ENCODE measurements at places on chromosomes 4 and X.

DNA sequence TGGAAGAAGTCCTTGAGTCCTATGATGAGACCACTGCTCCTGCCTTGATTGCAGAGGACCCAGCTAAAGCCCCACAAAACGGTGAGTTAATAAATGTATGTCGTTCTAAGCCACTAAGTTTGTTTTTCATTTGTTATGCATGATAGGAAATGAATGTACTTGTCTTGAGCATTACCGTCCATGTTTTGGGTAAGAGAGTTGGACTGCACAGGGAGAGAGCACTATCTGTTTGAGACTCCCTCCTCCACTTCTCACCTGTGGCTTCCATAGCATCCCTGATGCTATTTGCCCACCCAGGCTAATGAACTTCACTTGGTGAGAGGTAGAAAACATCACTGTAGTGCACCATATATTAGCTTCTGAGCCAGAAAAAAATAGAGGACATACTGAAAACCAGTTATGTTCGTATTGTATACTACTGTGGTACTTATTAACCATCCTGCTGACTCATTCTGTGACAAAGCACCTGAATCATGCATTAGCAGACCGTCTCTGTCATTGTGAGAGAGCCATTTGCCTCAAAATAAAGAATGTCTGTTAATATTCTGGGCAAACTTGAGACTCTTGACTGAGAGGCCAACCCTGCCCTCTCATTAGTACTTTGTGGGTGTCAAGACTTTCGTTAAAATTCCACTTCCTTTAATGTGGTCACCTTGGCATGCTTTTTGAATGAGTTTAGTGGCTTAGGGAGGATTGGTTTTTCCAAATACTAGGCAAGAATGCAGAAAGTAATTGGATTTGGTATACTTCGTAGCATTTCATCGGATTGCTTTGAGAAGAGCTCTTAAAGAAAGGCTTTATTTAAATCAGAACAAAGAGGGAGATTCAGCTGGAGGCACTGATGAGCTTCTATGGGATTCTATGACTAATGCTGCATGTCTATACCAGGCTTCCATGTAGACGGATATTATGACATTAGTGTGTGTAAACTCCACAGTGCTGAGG, 99.3 kb upstream of the GRPR start:
- no peak for DNase-seq

- DNase-seq = no peak
Observed at GRCh38 chr4:152784490-152785350, 5.0 kb downstream of the ARFIP1 start.

- DNase-seq = no peak
Observed at GRCh38 chrX:53072418-53073114, 9.6 kb upstream of the TSPYL2 start.

DNA sequence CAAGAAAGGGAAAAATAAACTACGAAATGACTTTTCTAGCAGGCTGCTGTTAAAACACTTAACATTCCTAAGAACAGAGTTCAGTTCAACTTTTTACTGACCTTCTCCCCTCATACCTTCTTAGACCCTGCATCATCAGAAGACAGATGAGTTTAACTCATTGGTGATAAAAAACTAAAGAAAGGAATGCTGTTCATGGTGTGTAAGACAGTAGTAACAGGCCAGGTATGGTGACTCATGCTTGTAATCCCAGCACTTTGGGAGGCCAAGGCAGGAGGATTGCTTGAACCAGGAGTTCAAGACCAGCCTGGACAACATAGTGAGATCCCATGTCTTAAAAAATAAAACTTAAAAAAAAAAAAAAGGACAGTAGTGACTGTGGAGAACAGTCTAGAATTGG, 16.2 kb downstream of the RBM47 start:
- DNase-seq = no peak

DNA sequence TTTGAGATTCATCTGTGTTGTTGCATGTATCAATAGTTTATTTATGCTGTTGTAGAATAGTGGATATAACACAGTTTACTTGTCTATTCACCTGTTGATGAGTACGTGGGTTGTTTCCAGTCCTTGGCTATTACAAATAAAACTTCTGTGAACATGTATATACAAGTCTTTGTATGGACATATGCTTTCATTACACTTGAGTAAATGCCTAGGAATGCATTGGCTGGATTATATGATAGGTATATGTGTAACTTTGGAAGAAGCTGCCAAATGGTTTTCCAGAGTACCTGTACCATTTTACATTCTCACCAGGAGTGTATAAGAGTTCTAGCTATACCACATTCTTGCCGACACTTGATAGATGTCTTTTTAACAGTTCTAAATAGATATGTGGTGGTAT, 16.5 kb downstream of the ART3 start:
- no peak for DNase-seq

DNA sequence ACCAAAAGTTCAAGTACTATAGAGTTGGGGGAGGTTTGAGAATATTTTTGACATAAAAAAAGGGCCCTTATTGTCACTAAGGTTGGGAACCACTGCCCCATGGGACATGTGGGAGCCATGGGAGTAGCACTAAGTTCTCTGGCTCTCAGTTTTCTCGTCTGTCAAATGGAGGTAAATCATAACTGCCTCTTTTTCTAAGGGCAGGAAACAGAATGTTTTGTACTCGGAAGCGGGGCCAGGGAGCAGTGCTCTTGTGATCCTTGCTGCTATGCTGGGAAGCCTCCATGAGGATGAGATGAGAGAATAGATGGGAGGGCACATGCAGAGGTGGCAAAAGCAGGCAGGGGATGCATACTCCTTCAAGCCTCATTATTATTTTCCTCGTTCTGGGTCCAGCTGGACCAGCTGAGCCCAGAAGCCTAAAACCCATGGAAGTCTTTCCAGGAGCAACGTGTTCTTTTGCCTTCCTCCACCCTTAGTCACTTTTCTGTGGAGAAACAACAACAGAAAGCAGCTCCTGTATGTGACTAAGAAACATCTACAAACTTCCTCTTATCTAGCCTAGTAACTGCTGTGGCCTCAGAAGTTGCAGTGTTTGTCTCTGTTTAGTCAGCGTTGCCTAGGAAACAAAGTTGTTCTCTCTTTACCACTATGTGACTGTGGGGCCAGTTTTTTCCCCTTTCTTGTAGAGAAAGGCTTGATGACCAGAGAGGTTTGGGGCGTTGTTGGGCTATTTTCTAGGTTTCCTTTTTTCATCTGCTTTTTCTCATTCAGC, 64.8 kb downstream of the TSC22D3 start:
- peak; percentile 76 for DNase-seq

- DNase-seq = no peak
Observed at GRCh38 chr4:112894480-112894879, 155.0 kb upstream of the ANK2 start.

DNA sequence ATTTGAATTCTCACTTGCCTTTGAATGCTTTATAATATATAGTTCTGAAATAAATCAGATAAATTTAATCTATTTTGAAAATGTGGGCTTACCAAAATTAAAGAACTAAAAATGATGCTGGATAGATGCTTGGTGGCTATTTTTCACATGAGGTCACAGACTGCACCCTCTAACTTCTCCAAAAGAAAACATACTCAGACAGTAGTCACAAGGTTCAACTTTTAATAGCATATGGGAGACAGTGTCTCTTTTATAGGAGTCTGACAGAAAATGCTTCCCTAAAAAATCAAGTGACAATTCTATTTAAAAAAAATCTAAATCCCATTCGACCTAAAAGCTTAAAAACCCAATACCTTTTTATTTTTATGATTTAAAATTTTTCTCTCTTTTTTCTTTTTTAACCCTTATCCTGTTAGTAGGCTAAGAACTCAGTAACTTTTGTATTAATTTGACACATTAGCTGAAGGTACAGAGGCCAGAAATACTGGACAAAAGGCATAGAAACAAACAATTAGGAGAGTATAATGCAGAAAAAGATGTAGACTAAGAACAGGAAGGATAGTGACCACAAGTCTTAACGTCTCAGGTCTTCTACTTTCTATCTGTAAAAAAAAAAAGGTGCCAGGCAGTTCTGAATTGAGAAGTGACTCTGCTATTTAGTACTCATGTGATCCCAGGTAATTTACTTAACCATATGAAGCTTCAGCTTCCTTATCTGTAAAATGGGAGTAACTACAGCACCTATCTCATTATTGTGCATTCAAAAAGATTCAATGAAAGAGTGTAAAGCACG, 7.6 kb downstream of the TIGD4 start:
- no peak for DNase-seq

GRCh38 chr4:183436417-183436816, 8.0 kb upstream of the CDKN2AIP start:
- no peak for DNase-seq

DNA sequence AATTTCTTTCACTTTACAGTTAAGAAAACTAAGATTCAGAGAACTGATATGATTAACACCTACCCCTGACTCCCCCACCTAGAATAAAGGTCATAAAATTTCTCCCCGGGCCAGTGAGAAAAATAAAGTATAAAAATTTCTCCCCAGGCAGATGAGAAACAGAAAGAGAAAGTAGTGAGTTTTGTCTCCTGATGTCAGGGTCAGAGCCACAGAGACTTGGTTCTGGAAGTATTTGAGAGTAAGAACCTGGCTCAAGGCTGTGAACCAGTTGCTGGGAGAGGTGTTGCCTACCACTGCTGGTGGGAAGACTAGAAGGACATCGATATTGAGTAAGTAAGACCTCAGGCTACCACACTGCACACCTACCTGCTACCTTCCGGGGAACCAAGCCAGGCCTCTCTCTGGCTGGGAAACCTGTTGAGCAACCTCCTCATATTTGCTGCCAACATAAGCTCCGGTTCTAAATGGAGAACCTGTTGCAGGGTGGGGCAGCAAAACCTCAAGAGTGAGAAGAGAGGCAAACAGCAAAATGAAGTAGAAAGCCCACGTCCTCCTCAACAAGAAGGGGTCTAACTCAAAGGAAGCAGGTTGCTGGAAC, 104.2 kb upstream of the PUDP start:
- DNase-seq = no peak

- no peak for DNase-seq
Observed at GRCh38 chr4:6557185-6557584, 17.8 kb upstream of the MAN2B2 start.

DNA sequence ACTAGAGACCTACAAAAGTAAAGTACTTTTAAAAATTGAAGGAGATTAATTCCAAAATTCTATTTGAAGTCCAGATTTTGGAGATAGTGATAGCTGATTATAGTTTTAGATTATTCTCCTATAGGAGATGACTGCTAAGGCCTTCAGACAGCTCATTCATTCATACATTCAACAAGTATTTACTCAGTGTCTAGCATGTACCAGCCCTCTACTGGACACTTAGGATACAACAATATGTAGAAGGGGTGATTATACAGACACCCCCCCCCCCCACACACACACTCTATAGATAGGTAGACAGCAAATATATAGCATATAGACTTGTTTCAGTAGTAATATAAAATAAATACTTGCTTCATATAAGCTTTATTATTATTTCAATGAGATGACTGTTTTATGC, 60.4 kb upstream of the TAF9B start:
- DNase-seq = no peak

- no peak for DNase-seq
Observed at GRCh38 chrX:54045563-54046228, 1.4 kb upstream of the PHF8 start.

DNA sequence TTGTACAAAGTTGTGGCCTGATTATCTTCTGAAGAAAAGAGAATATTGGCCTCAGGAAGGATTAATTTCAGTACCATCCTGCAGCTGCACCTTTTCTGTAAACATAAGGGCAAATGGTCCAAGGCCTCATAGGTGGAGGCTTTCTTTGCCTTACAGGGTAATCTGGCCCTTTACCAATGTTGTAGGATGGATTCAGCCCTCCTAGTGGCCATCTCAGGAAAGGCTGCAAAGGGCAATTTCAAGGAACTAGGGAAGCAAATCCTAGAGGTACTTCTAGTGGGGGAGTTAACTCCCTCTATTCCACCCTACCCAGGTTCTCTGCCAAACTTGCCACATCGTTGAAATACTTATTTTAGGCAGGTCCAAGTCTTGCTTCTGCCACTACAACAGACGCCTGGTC, 57.6 kb downstream of the UGT2B11 start:
- no peak for DNase-seq

DNA sequence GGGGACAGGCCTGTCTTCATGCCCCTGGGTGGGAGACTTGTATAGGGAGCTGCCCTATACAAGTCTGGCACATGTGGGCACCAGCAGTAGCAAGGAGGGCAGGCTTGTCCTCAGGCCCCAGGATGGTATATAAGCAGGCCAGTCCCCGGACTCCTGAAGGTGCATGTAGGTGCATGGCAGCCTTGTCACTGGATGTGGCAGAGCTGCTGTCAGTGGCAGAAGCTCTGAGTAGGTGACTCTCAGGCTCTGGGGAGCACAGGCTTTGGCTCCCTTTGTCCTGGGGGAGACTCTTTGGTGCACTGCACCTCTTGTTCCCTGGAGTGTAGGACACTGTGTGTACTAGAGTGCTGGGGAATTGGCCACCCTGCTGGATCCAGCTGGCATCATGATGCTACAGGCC, 376.7 kb upstream of the DIPK2B start:
- no peak for DNase-seq

DNA sequence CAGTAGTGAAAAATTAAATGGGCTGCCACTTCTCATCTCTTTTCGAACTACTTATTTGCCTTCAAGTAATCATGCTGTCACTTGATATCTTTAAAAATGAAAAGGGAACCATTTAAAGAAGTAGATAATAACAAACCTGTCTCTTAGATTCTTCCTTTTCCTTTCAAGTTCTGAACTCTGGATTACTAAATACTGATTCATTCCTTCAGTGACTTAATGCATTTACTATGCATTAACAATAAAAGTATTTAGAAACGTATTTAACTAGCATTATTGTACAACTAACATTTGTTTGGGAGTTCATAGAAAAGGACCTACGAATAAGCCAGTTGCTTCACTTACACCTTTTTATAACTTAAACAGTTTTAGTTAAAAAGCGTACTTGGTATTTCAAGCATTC, 61.1 kb upstream of the RAB33B start:
- DNase-seq = no peak

GRCh38 chrX:68988865-68989264, 160.0 kb downstream of the EFNB1 start:
- DNase-seq = no peak

DNA sequence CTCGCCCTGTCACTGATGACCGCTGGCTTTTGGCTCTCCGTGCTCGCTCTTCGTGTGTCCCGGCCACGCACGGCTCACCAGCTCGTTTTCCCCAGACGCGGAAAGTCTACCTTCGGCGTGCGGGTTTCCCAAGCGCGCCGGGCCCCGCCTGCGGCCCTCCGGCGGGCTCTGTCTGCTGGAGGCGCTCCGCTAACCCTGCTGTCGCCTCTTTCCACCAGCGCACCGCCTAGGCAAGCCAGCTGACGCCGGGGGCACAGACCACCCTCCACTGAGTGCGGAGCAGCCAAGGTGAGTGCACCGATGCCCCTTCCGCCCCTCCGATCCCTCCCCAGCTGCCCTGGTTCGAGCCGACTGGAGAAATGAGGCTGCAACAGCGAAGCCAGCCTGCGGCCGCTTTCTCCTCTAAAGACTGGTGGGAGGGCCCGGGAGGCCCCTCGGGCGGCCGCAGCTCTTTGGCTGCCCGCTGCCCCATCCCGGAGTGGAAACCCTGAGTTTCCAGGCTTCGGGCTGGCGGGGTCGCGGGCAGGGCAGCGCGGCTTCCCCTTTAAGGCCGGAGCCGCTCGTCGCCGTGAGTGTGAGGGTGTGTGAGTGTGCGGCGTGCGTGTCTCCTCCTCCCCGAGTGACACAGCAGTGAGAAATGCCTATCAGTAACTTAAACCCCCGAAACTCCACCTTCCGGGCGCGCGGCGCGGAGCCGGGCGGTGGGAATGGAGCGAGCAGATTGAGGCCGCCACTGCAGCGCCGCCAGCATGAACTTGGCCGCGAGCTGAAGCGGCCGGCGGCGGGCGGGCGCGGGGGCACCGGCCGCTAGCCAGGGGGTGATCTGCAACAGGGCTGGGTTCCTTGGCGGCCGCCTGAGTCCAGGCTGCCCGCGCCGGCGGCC, at the start of gene MAMLD1:
TSS of gene MAMLD1 (plus strand) at position 719 of the 883 bp plus-strand sequence. CDS start 82,200 bp downstream, outside the sequence.
- peak; percentile 80 for DNase-seq

GRCh38 chr4:7013175-7013574, 30.0 kb upstream of the TADA2B start:
- no peak for DNase-seq

Data from activated CD8-positive, alpha-beta memory T cell treated with anti-CD3 and anti-CD28 coated beads, Interleukin-2, amount 10 ng/mL, durations not matched to agents 7 days and 5 days (primary cell).